ENCODE measurements at places on chromosomes 2 and 18.

GRCh38 chr18:53629337-53629736 is 595.1 kb downstream of the MBD2 start:
- DNase-seq = no peak

- DNase-seq = no peak
These were observed 1141.8 kb downstream of the RPIA start for GRCh38 chr2:89833116-89833779.

DNA sequence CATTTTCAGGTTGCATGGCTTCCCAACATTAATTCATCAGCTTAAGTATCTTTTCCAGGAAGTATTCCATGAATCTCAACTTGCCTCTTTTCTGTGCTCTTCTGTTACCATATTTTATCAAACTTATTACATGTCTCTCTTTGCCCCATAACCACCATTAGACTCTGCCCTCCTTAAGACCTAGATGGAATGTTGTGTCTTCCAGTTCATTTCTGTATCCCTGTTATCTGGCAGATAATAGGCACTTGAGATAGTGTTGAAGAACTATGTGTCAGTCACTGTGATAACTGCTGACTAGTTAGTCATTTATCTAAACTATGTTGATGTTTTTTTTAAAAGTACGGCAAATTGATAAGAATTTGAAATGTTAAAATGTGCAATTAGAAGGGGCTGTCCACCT is 41.8 kb downstream of the GLS start:
- DNase-seq = no peak

- DNase-seq = no peak
These were observed 44.1 kb downstream of the TNFRSF11A start for GRCh38 chr18:62369129-62369644.

DNA sequence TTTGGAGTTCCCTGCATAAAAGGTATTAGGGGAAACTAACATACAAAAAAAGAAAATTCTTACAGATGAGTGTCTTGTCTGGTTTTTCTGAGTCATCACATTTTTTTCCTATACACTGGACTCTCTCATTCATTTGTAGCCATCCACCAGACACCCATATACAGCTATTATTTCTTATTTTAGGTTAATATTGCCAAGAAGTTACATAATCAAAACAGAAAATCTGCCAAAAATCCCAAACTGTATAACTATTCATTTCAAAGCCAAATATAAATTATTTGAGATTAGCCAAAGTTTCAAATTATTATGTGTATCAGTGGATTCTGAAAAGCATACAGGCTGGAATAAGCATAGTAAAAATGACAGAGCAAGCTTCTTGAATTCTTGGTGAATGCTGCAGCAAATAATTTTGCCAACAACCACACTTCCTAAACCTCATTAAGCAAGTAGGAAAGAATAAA is 191.2 kb downstream of the NCKAP5 start:
- no peak for DNase-seq

GRCh38 chr2:202133200-202133908 is 60.3 kb downstream of the KIAA2012 start:
- no peak for DNase-seq

Measured in coronary artery (tissue), 2 donors.